Forelimb muscle (tissue), 1 donor: ENCODE measurements at places on chromosomes 13 and 19.

DNA sequence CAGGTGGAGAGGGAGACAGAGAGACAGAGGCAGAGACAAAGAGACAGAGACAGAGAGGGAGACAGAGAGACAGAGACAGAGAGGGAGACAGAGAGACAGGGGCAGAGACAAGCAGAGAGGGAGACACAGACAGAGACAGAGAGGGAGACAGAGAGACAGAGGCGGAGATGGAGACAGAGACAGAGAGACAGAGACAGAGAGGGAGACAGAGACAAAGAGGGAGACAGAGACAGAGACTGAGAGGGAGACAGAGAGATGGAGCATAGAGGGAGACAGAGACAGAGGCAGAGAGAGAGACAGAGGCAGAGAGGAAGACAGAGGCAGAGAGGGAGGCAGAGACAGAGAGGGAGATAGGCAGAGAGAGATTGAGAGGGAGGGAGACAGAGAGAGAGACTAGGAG lies 29.3 kb downstream of the SBNO2 start:
- DNase-seq: no peak

DNA sequence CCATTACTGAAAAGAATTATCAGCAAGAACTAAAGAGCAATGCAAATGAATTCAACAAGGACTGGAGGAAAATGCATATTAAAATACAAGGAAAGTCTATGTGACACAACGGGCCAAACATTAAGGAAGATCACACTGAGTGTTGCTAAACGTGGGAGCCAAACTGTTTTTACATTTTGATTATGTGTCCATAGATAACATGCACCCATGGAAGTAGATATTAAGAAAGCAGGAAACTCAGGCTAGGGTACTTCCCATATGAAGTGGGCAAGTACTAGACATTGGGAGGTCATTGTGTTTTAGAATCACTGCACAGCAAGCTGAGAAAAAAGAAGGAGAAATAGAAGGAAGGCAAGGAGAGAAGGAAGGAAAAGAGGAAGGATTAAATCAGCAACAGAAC lies 161.8 kb downstream of the KCTD12 start:
- DNase-seq: no peak

- DNase-seq: no peak
Measured at GRCh38 chr19:33752018-33752800, 44.5 kb upstream of the KCTD15 start.

DNA sequence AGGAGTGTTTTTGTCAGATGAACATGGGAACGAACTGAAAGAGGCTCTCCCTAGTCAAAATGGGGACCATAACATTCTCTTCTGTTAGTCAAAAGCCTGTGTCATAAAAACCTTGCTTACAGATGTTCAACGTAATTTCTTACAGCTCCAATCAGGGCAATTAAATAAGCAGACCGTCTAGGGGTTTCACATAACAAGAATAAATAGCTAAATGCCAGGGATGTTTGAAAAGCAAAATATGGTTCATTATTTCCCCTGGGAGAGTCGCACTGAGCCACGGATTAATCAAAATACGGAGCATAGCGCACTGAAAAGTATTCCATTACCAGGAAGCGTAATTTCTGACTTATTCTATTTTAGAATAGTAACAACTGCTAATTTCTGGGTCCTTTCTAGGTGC lies 63.7 kb upstream of the MRI1 start:
- no peak for DNase-seq

DNA sequence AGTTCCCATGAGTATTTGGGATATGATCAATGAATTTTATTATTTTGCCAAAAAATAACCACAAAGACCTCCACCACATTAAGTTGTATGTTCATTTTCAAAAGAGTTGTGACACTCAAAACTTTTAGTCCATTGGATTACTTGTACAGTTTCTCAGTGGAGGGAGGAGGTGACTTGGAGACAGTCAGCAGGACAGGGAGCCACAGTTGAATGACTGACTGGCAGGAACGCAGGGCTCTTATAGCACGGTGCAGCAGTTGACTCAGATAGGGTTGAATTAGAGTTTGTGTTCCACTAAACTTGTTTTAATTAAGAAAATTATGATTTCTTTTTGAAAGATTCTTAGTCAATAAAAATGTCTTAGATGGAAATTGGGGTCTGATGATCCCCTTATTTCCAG lies 42.5 kb downstream of the TNFRSF19 start:
- no peak for DNase-seq

- no peak for DNase-seq
Measured at GRCh38 chr13:75357576-75358289, 124.2 kb downstream of the TBC1D4 start.

GRCh38 chr13:40776681-40777165 lies 5.7 kb upstream of the MRPS31 start:
- DNase-seq: no peak

- no peak for DNase-seq
Measured at GRCh38 chr19:40803857-40804782, 5.1 kb downstream of the EGLN2 start.

GRCh38 chr13:99984461-99985240 lies 3.1 kb downstream of the ZIC2 start:
- no peak for DNase-seq

DNA sequence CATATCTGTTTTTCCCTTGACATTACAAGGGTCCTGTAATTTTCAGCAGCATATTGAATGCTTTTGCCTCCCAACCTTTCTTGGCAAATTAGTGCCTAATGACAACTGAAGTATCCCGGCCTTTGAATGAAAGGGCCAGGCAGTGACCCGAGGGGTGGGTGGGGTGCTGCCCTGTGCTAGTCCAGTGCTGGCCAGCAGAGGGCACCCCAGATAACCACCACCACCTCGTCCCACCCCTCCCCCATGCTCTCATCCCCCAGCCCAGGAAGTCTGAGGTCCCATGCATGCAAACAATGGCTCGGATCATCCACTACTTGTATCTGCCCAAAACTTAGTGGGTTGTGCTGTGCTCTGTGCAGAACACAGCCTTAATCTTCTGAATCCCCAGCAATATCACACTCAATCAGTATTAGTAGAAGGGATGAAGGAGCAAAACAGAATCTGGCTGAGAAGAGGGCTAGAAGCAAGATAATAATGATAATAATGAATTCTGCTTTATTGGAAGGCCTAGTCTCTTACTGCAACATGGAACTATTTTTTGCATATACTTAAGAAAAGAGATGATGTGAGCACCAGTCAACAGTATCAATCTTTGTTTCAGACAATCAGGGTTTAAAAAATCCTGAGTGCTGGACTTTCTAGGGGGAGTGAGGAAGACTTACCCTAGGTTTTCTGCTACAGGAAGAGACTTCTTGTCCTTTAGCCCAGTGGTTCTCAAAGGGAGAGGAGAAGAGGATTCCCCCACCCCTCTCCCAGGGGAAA lies 3.8 kb downstream of the ATP12A start:
- DNase-seq: no peak

- DNase-seq: no peak
Measured at GRCh38 chr19:51456541-51457290, 1.5 kb downstream of the SIGLEC8 start.

DNA sequence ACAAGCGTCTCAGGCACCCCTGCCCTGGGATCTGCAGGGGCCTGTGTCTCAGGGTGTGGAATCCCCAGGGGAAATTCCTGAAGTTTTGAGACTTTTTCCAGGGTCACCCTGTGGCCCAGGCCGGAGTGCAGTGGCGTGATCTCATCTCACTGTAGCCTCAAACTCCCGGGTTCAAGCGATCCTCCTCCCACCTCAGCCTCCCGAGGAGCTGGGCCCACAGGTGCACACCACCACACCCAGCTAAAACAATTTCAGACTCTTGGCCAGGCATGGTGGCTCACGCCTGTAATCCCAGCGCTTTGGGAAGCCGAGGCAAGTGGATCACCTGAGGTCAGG lies 4.0 kb downstream of the CAPN12 start:
- no peak for DNase-seq

- DNase-seq: no peak
Measured at GRCh38 chr19:42114412-42114811, 17.8 kb downstream of the POU2F2 start.

DNA sequence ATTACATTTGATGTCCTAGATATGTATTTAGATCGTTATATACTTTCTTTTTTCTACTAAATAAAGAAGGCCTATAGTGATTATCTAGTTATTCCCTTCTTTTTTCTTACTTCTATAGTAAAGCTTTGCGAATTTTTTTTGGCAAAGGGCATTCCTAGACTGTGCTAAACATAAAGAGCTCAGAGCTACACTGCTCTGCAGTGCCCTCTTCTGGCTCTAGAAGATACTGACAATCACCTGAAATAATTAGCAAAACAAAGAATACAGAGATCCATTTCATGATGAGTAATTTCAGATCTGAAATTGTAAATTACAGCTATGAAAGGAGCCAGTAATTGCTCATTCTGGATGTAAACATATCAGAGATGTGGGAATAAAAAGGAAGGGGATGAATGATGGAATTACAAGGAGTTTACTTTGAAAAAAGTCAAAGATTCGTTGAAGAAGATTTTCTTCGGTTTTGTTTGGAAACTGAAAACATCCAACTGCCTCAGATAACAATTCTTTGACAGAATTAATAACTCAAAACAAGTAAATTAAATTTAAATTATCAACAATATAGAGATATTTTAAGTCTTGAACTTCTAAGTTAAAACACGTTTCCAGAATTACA lies 288.5 kb downstream of the NALCN start:
- peak; percentile 35 for DNase-seq

DNA sequence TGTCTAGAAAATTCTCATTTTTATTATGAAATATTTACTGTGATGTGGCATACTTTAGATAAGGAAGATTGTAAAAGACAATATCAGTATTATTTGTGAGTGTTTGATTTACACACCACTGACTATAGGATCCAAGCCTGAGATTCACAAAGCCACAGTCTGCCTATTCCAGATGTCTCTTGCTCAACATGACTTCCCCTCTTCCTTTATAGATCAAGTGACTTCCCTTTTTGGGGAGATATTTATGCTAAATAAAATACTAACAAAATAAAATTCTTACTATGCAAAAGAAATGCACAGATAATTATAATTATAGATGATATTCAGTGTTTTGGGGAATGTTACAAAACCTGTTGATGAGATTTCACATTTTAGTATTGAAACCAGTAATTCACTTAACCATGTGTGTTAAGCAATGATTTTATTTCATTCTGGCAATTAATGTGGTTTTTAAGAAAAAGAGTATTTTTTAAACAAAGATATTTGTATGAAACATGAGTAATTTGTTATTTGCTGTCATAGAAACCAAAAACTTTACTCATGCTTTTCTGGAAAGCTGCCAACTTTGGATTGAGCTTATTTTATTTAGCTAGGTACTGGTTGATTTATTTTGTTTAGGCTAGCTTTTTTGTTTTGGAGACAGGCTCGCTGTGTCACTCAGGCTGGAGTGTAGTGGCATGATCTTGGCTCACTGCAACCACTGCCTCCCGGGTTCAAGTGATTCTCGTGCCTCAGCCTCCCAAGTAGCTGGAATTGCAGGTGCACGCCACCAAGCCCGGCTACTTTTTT lies 13.7 kb upstream of the GPR183 start:
- DNase-seq: no peak

GRCh38 chr19:4636151-4636717 lies 3.1 kb upstream of the TNFAIP8L1 start:
- no peak for DNase-seq

- no peak for DNase-seq
Measured at GRCh38 chr19:1234955-1235380, 2.8 kb downstream of the CBARP start.

GRCh38 chr13:44234566-44234965 lies 139.1 kb upstream of the SERP2 start:
- no peak for DNase-seq

GRCh38 chr19:36100476-36100875 lies 10.5 kb upstream of the OVOL3 start:
- DNase-seq: no peak

DNA sequence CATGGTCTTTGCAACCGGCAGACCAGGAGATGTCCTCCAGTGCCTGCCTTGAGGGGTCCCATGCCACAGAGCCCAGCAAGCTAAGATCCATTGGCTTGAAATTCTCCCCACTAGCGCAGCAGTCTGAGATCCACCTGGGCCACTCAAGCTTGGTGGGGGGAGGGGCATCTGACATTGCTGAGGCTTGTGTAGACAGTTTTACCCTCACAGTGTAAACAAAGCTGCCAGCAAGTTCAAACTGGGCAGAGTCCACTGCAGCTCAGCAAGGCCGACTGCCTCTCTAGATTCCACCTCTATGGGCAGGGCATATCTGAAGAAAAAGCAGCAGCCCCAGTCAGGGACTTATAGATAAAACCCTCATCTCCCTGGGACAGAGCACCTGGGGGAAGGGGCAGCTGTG lies 32.0 kb upstream of the ITM2B start:
- DNase-seq: no peak

- DNase-seq: no peak
Measured at GRCh38 chr13:50284540-50284939, 269.3 kb downstream of the KCNRG start.

DNA sequence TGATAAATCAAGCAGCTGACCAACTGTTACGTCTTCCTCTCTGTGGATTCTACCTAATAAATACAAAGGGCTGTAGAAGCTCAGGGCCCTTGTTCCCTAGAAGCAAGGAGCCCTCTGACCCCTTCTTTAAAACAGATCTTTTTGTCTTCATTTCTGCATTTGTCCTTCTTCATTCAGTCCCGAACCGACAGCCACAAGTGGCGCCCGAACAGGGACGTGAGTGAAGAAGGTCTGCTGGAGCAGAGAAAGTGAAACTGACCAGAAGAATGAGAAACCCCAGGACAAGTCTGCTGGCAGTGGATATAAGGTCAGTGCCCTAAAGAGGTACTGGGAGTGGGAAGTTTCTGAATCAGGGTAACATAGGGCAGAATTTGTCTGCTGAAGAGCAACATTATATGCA lies 13.1 kb downstream of the ZNF773 start:
- no peak for DNase-seq

GRCh38 chr19:56751078-56751489 lies 79.5 kb upstream of the ZNF835 start:
- DNase-seq: no peak

DNA sequence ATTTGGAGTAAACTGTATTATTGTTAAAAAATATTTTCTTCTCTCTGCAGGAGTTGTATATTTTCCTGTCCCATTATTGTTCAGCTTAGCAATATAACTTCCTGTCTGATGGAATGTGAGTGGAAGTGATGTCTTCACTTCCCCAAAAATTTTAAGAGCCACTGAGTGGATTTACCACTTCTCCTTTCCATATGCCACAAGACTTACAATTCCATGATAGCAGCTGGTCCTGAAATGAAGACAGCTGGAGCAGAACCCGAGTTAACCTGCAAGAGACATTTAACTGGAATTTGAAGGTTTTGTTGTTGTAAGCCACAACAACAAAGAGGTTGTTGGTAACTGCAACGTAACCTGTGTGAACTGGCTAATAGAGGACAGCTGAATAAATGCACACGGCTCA lies 23.4 kb upstream of the TBC1D4 start:
- no peak for DNase-seq

- no peak for DNase-seq
Measured at GRCh38 chr13:97798836-97799235, 154.6 kb upstream of the IPO5 start.

GRCh38 chr19:56124578-56124977 lies 3.5 kb upstream of the ZNF787 start:
- DNase-seq: no peak

- DNase-seq: no peak
Measured at GRCh38 chr13:40145139-40145538, 489.7 kb downstream of the COG6 start.

GRCh38 chr19:52138278-52138982 lies 1.3 kb downstream of the ZNF616 start:
- no peak for DNase-seq
